Activated CD4-positive, alpha-beta T cell treated with anti-CD3 and anti-CD28 coated beads, Interleukin-2, amount 10 ng/mL, durations not matched to agents 7 days and 5 days (primary cell): ENCODE measurements at places on chromosomes 2 and 18. TPM values are rescaled to one million over a fixed set of nuclear protein-coding genes. Genes with fewer than 3 reads are reported as not detected.

The ELOA2 gene
- not detected for total RNA-seq

The NT5DC4 gene
- total RNA-seq = not detected

The DDX18 gene
- 93.9 TPM for total RNA-seq

DNA sequence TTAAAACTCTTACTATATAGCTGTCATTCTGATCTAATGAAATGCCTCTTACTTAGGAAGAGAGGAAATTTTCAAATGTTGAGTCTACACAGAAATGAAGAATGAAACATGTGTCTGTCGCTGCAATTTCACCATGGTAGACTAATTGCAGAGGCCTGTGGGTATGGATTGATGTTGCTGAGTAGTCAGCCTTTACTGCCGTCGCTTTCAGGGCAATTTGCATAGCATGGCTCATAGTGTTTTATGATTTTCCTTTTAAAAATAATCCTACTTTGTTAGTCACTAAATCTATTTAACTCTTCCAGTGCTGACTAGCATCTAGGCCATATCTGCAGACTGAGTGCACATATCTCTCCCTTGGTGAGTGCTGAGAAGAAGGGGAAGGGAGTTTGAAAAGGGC is 819.2 kb downstream of the SATB2 start:
- no peak for DNase-seq
- H3K36me3 ChIP-seq = no peaks in the 10 kb centered on the region
- no peak overlapping the region for H3K27ac ChIP-seq

- H3K36me3 ChIP-seq = no peaks in the 10 kb centered on the region
- DNase-seq = no peak
- H3K4me3 ChIP-seq = no peak overlapping the region
- no peak overlapping the region for H3K27ac ChIP-seq
- peaks cover 2% of the 10 kb centered on the region for H3K4me1 ChIP-seq
- peaks cover 2% of the 10 kb centered on the region for H3K27me3 ChIP-seq
These were observed 170.9 kb upstream of the PXDN start for GRCh38 chr2:1915196-1915595.

GRCh38 chr2:68828887-68829708 is 42.1 kb downstream of the BMP10 start:
- peak overlapping the region; percentile 56 for H3K4me3 ChIP-seq
- peaks cover 70% of the 10 kb centered on the region for H3K4me1 ChIP-seq

DNA sequence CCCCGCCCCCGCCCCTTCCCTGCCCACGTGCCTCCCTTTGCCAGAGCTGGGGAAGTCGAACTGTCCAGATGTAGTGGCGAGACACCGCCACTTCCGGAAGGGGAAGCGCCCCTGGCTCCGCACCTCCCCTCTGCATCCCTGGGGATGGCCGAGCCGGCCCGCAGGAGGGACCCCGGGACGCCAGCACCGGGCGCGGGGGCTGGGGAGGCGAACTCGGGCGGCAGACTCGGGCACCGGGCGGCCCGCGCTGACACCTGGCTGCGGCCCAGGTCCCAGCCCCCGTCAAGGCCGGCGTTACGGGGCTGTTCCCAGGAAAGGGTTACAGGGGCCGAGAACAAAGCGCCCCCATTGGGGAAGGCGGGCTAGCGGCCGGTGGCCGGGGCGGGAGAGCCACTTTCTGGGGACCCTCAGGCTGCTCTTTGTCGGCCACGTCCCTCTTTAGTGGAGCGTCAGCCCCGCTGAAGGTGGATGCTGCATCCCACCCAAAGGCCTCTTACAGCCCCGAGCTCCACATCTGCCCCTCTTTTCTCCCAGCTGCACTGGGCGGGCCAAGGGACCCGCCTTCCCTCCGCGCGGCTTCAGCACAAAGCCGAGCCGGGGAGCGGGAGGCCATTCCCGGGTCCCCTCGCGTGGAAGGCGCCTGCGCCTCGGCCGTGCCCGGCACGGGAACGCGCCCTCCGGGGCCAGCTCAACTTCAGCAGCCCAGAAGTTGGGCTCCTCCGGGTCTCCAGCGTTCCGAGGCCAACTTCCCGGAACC is 1.3 kb downstream of the SDC1 start:
- H3K4me3 ChIP-seq = no peak overlapping the region
- peaks cover 57% of the 10 kb centered on the region for H3K27me3 ChIP-seq
- H3K27ac ChIP-seq = no peak overlapping the region

GRCh38 chr2:3025261-3025660 is 352.4 kb downstream of the EIPR1 start:
- H3K36me3 ChIP-seq = no peaks in the 10 kb centered on the region
- H3K4me1 ChIP-seq = no peaks in the 10 kb centered on the region
- no peaks in the 10 kb centered on the region for H3K27me3 ChIP-seq
- no peak for DNase-seq

DNA sequence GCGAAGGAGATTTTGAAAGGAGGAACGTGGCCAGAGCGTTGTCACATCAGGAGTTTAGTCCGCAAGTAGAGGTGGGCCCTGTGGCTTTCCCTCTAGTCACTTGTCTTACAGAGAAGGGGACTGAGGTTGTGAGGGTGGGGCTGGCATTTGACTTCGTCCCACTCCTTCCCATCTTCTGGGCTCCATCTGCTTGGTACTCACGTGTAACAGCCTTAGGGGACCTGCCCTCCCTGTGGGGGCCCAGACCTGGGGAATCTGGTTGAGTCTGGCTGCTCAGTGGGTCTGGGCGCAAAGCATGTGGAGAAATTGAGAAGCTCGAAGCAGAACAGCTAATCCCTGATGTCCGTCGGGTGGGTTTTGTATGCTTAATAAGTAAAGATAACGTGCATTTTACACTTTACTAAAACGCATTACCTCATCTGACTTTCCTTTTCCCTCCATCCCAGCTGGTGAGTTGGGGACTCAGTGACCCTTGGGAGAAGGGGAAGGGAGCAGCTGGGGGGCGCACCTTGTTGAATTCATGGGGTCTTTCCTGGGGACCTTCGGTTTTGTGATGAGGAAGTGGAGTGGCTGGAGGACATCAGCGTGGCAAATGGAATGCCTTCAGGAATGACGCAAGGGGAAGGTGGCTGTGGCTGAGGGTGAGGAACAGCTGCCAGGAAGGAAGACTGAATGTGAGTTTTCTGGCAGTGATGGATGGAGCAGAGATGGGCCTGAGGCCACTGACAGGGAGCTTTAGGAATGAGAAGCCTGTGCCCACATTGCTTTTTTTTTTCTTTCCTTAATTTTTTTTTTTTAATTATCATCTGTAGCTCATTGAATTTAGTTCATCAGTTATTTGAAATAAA is 44.8 kb downstream of the ASAP2 start:
- H3K4me3 ChIP-seq = no peak overlapping the region
- H3K27ac ChIP-seq = no peak overlapping the region

DNA sequence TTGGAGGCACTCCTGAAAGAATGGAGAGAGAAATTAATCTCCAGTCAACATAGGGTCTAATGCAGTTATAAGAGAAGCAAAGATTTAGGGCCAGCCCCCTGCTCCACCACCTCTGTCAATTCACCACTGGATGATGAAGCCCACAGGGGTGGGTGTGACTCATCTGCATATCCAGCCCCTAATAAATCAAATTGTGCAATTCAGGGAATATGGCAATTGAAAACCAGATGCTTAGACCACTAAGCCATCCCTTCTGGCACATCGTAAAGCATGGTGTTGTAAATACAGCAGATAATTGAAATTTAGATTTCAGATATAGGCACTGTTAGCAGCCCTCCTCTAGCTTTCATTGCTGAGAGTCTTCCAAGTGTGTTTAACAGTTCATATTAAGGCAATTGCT is 541.4 kb downstream of the PARD3B start:
- H3K36me3 ChIP-seq = peaks cover 8% of the 10 kb centered on the region
- H3K4me1 ChIP-seq = peaks cover 12% of the 10 kb centered on the region
- DNase-seq = no peak
- no peak overlapping the region for H3K27ac ChIP-seq
- no peak overlapping the region for H3K4me3 ChIP-seq
- no peaks in the 10 kb centered on the region for H3K27me3 ChIP-seq

GRCh38 chr2:34011684-34012083 is 412.6 kb upstream of the FAM98A start:
- no peaks in the 10 kb centered on the region for H3K27me3 ChIP-seq
- H3K4me1 ChIP-seq = no peaks in the 10 kb centered on the region
- DNase-seq = no peak
- no peaks in the 10 kb centered on the region for H3K36me3 ChIP-seq
- no peak overlapping the region for H3K4me3 ChIP-seq

DNA sequence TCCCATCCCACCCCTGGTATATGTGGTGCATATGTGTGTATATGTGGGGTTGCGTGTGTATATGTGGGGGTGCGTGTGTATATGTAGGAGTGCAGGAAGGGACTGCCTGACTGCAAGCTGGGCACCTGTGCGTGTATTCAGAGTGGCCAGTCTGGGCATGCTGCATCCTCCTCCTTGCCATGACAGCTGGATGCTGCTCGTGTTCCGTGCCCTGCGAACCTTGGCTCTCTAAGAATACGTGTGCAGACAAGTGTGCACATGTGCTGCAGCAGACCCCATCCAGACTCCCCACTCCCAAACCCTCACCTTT is 222.1 kb downstream of the CELF4 start:
- H3K27me3 ChIP-seq = no peaks in the 10 kb centered on the region
- DNase-seq = no peak
- H3K4me3 ChIP-seq = no peak overlapping the region
- no peaks in the 10 kb centered on the region for H3K4me1 ChIP-seq
- no peaks in the 10 kb centered on the region for H3K36me3 ChIP-seq
- no peak overlapping the region for H3K27ac ChIP-seq

- no peak for DNase-seq
- peaks cover 11% of the 10 kb centered on the region for H3K4me1 ChIP-seq
- H3K27ac ChIP-seq = no peak overlapping the region
- peak overlapping the region; percentile 51 for H3K4me3 ChIP-seq
- H3K36me3 ChIP-seq = no peaks in the 10 kb centered on the region
- peaks cover 67% of the 10 kb centered on the region for H3K27me3 ChIP-seq
These were observed 628 bp downstream of the CREG2 start for GRCh38 chr2:101386599-101387150.
